ENCODE measurements at places on chromosomes 2 and 18.

GRCh38 chr2:156129227-156129626 is 203.3 kb downstream of the NR4A2 start:
- no peak for DNase-seq

GRCh38 chr2:140200764-140201163 is 1420.6 kb upstream of the NXPH2 start:
- no peak for DNase-seq

- no peak for DNase-seq
These were observed 353.2 kb upstream of the PKDCC start for GRCh38 chr2:41694536-41695049.

- DNase-seq, result no peak
These were observed 725.1 kb upstream of the CDH7 start for GRCh38 chr18:65025756-65026155.

DNA sequence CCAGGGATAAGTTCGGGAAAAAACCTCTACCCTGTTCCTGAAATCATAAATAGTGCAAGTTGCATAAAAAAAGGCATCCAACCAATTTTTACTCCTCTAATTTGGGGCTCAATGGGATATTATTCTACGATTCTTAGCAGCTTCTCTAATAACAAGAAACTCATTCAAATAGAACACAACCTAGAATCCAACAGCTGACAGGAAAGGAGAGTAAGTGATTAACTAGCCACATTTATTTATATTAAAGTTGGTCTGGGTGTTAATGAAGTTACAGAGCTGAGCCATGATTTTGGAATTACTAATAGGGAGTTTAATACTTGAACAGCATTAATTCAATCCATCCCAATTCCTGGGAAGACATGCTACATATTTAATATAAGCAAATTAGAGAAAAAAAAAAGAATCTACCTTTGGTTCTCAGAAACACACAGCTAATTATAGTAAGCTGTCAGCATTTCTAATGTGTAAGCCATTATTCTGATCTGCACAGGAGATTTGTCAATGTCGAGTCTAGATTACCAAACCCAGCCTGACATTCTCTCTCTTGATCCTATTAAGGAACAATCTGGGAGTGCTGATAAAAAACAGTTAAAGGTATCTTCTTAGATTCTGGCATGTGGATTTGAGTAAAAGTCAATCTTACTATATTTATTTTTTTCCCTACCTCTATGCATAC is 267.7 kb downstream of the NBAS start:
- DNase-seq, result no peak

- peak; percentile 59 for DNase-seq
These were observed 39.2 kb downstream of the ABCG8 start for GRCh38 chr2:43877782-43878464.

Measured in NCI-H1930 (cell line).